ENCODE measurements at places on chromosomes 13 and 19.

GRCh38 chr19:16285769-16286498 lies 38.7 kb upstream of the KLF2 start:
- no peak for DNase-seq

DNA sequence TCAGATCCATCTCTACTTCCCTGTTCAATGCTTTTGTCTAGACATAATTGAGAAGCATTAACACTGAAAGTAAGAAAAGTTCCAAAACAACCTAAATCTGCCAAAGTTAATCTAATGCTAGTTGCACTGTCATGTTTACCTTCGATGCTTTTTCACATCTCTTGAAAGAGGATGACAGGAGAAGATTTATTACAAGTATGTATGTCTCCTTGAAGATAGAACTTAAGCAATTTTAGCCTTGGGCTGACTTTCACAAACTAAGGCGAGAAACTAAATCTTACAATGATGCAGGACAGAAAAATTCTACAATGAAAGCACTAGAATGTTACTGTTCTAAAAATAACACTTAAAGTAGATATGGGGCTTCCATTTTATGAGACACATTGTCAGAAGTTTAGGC lies 64.0 kb downstream of the MIPEP start:
- DNase-seq, result no peak

- DNase-seq, result peak; percentile 94
Observed at GRCh38 chr13:100392709-100393630, 195.6 kb downstream of the GGACT start.

- DNase-seq, result peak; percentile 51
Observed at GRCh38 chr13:106523576-106523975, 11.9 kb downstream of the EFNB2 start.

DNA sequence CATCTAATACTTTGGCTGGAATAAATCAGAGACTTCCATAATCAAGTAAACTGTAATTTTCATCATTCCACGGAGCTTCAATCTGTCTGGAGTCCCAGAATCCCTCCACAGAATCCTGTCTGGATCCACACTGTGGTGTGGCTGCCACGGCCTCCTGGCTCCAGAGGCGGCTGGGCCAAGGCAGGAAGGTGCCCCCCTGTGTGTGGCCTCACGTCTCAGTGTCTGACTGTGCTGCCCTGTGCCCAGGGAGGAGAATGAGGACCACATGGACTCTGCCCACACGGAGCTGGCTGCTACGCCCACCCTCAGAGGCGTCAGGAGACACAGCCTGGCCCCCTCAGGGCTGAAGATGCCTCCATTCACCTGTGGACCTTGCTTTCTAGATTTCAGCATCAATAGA lies 12.2 kb upstream of the ZNF135 start:
- DNase-seq, result no peak

DNA sequence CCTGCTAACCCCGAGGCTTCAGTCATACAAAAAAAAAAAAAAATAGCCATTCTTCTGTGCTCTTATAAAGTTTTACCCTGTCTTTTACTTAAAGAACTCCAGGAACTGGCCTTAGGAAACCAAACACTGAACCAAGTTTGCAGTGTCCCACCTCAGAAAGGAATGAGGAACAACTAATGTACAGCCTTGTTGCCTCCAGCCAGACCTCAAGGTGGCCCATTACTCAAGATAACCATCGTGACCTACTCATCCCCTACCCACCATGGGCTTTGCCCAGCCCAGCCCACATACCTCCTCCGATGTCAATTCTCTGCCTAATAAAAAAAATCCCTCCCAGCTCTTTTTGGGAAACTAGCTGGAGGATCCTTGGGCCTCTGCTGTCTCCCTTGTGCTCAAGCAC lies 133.2 kb downstream of the STARD13 start:
- DNase-seq, result no peak

DNA sequence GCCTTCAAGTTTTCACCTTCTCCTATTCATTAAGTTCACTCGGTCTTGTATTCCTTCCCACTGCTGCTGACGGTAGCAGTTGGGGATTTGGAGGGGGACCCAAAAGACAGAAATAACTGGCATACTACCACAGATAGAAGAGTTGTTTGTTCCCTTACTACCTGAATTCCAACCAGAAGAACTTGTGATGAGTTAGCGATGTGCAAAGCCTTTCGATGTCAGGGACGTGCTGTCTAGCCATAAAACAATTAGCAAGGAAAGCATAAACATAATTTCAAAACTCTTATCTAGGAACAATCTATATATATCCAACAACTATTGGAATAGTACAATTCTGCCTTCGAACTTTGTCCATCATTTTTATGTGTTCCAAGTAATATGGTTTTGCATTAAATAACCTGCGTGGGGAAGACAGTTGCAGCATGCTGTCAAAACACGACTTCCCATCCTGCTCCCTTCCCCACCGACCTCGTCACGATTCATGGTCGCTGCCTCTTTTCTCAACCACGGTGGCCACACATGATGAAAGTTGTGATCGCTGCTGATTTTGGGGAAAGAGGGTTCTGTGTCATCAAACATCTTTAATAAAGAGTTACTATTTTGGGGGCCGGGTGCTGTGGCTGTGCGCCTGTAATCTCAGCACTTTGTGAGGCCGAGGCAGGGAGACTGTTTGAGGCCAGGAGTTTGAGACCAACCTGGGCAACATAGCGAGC lies 3.8 kb upstream of the SLC7A9 start:
- DNase-seq, result no peak

GRCh38 chr19:46515879-46516350 lies 20.2 kb upstream of the PNMA8B start:
- DNase-seq, result peak; percentile 47

DNA sequence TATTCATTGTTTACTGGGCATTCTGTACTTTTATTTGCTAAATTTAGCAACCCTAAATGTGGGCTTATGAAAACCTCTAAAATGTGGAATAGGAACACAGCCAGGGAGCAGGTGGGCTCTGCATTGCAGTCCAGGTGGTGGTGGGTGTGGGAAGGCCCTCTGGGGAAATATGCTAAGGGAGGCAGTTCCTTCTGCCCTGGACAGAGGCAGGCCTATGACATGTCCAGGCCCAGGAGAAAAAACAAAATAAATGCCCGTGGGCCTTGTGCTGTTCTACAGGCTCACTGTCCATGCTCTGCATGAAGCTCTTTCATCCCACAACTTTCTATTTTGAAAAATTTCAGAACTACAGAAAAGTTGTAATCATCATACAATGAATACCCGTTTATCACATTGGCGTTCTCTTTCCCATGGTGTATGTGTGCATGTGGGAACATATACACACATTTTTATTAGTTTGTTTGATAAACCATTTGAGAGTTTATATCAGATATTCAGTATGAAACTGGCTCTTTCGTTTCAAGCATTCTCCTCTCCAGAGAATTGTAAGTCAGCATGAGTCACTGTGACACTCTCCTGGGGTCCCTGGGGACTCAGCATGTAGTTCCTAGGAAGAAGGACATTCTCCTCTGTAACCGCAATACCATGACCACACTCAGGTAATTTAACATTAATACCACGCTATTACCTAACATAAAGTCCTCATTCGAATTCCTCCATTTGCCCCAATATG lies 505.3 kb downstream of the COG6 start:
- no peak for DNase-seq

DNA sequence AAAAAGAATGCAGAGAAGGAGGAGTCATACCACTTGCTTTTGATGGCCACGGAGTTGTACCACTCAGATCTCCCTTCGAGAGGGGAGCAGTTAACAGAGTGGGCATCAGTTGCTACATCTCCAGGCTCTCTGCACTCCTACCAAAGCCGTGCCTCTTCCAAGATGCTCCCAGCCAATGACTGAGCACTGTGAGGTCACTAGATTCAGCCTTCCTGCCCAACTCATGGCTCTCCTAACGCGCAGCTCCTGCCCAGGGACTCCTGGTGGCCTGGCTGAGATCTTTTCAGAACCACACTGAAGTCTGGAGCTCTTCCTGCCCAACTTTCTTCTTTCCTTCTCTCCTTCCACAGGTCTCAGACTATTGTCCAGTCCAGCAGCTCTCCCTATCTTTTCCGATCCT lies 66.7 kb downstream of the LHFPL6 start:
- DNase-seq, result no peak

DNA sequence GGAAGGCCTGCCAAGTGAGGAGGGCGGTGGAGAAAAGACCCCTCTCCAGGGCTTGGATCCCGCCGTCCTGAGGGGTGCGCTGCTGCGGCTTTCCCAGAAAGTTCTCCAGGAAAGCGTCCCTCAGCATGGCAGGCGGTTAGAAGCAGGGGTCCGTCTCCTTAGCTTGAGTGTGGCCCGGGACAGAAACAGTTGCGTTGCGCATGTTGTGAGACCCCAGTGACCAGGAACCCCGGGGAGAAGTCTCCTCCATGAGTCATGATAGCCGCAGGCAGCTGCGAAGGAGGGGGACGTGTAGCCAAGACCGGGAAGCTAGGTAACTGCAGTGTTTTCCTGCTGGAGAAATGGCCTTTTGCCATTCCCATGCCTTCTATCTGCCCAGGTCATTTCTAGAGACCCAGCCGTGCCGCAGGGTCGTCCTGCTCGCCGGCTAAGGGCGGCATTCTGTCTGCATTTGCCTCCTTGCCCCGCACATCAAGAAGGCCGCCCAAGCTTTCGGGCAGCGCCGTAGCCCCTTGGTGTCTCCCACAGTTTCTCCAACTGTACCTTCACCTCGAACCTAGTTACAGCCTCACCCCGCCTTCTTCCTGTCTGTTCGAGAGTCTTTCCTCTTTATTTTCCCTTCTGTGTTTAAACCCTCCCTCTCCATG lies 64.3 kb downstream of the TM9SF2 start:
- DNase-seq, result no peak

- DNase-seq, result no peak
Observed at GRCh38 chr19:7830272-7830771, 304 bp downstream of the EVI5L start.

- DNase-seq, result no peak
Observed at GRCh38 chr13:20126541-20127261, 34.2 kb downstream of the GJA3 start.

DNA sequence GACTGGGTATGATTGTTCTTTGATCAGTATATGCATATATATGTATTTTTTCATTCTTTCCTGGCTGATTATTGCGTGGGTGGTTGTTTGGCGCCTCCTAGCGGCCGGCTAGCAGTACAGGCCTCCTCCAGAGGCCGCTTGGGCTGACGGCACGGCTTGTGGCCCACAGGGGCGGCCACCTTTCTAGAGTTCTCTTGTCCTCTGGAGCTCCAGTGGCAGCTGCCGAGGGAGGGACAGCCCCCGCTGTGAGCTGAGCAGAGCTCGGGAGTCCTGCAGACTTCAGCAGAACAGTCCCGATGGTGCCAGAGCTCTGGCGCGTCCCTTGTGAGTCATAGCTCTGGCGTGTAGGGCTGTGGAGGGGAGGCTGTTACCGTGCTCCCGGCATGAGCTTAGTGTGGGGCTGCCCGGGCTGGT lies 22.5 kb upstream of the ZNF429 start:
- DNase-seq, result no peak

DNA sequence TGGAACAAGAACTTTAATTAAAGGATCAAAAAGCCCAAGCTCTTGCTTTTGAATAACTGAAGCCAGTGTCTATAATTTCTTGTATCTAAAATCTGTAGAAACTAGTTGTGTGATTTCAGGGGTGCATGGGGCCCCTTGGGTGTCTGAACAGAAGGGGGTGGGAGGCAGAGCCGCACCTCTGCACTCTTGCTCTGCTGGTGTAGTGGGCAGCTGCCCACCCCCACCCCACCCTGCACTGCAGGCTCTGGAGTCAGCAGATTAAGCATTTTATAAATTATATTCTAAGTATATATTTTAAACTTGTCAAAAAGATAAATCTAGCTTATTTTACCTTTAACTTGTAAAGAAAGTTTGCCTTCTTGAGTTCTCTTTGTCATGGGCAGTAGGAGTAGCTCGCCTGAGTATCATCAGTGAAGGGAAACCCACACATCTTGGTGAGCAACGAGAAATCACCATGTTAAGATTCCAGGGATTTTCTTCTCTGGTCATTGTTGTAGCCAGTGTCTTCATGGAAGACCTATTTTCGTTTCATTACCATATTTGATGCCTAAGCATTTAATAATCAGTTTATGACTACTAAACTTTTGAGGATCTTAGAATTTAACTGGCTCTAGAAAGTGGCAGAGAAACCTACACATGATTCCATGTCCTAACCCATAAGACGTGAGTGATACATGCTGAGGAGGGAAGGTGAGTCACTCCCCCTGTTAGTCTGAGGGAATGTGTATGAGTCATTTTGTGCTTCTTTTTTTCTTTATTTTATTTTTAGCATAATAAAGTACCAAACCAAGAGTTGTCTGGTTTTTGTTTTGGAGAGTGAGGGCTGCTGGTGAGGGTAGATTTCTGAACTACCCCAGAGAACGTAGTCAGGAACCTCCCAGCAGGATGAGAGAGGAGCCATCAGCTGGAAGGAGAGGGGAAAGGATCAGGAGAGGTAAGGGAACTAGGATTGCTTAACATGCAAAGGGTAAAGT lies 7.7 kb downstream of the UBE2L5 start:
- DNase-seq, result peak; percentile 91

GRCh38 chr19:55493645-55494171 lies 5.5 kb downstream of the SSC5D start:
- DNase-seq, result no peak

DNA sequence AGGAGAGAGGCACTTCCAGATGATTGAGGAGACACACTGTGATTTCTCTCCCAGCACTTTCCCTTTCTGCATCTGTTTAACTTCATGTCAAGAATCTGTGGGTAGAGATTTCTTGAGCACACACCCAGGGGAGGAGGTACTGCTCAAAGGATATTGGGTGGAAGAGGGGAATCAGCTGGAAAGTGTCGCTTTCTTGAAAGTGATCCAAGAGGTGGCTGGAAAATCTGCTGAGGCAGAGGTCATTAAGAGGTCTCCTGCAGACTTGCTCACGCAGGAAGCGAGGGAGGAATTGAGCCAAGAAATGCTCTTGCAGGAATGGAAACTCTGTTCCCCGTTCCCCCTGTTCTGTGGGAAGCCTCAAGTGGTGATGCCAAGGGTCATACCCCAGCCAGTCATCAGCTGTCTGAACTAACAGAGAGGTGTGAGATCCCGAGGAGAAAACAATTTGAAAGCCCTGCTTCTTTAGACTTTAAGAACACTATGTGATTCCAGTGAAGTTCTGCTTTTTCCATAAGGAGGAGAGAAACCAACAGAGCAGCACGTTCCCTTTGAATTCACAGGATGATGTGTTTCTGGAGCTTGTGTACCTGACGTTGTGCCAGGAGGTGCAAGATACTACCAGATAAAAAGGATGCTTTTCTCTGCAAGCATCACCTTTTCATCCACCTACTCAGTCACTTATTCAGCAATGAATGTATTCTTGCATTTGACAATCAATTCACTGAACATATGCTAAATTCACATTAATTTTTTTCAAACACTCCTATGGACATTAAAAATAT lies 163.4 kb upstream of the GPR12 start:
- DNase-seq, result peak; percentile 35

DNA sequence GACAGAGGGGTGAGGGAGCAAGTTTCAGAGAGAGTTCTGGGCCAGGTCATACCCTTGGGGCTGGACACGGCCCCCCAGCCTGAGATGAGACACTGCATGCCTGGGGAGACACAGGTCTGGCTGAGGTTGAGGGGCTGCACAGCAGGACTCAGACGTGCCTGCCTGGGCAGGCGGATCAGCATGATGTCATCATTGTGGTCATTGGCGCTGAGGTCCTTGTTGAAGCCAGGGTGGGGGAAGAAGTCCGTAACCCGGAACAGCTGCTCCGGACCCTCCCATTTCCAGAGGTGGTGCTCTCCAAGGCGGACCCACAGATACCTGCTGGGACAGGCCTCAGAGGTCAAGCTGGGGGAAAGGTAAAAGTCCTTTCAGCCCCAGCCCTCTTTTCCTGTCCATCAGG lies 5.0 kb upstream of the KLK8 start:
- peak; percentile 73 for DNase-seq
